Natural killer cell (primary cell): ENCODE measurements at places on chromosomes 7 and 10. TPM values are rescaled to one million over a fixed set of nuclear protein-coding genes. Genes with fewer than 3 reads are reported as not detected.
A peak's percentile ranks its signal among the peaks of the same experiment; 100 is the strongest.

Gene TAC1
- not detected for total RNA-seq

- no peaks in the 10 kb centered on the region for H3K27me3 ChIP-seq
- no peaks in the 10 kb centered on the region for H3K36me3 ChIP-seq
- DNase-seq, result no peak
- no peak overlapping the region for H3K4me3 ChIP-seq
Measured at GRCh38 chr7:37360484-37360883, 88.2 kb downstream of the ELMO1 start.

GRCh38 chr10:70853038-70853437, 35.3 kb downstream of the PCBD1 start:
- H3K27ac ChIP-seq, result no peak overlapping the region
- no peak for DNase-seq
- H3K27me3 ChIP-seq, result no peaks in the 10 kb centered on the region
- peaks cover 32% of the 10 kb centered on the region for H3K36me3 ChIP-seq
- no peak overlapping the region for H3K4me3 ChIP-seq
- H3K4me1 ChIP-seq, result peaks cover 10% of the 10 kb centered on the region

- peak; percentile 50 for DNase-seq
- H3K27me3 ChIP-seq, result no peaks in the 10 kb centered on the region
Measured at GRCh38 chr7:23696916-23697441, 13.0 kb upstream of the STK31 start.

DNA sequence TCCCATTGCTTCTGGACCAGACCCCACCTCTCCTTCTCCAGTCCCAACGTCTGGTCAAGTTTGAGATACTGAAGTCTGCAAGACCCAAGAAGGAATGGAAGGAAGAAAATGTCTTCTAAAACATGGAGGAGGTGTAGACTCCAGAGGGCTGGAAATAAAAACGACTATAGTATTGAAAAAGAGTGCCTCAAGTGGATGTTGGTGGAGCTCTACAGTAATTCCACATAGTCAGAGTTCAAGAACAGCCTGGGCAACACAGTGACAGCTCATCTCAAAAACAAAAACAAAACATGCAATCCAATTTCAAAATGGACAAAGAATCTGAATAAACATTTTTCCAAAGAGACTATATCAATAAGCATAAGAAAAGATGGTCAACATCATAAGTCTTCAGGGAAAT, 2.3 kb upstream of the PCGF6 start:
- peaks cover under 1% of the 10 kb centered on the region for H3K36me3 ChIP-seq
- H3K4me1 ChIP-seq, result peaks cover 10% of the 10 kb centered on the region

Gene DENND2A
- not detected for total RNA-seq

Gene LIPK
- not detected for total RNA-seq

DNA sequence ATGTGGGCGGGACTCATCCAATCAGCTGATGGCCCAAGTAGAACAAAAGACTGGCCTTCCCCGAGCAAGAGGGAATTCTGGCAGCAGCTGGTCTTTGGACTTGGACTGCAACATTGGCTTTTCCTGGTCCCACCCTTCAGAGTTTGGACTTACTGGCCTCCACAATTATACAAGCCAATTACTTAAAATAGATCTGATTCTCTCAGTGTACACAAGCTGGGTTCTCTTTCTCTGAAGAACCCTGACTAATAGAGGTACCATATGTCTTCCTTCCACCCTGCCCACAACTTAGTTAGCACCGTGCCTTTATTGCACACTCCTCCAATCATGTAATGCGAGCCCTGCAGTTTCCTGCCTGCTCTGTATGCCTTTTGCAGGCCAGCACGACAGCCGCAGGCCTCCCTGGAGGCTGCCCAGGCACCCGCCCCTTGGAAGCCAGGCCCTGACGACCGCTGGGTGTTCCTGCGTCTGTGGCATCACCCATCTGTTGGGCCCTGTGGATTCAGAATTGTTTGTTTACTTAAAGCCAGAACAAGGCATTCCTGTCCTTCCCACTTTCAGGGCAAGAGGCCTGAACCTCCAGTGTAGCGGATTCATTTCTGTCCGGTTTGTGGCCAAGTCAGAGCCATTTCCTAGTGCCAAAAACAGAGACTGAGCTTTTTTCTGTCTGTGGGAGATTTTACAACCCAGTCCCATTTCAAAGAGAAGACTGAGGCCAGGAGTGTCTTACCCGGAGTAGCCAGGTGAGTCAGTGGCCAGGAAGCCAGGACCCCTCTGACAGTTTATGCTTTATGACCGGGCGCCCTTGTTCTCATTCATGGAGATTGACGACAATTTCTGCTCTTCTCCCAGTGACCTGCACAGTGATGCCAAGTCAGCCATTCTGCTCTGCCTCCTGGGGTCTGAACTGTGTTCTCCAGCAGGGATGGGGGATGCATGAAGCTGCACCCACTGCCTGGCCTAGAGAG, 968 bp upstream of the INMT start:
- H3K4me1 ChIP-seq, result no peaks in the 10 kb centered on the region
- no peaks in the 10 kb centered on the region for H3K36me3 ChIP-seq
- H3K4me3 ChIP-seq, result no peak overlapping the region
- no peak for DNase-seq
- no peak overlapping the region for H3K27ac ChIP-seq

DNA sequence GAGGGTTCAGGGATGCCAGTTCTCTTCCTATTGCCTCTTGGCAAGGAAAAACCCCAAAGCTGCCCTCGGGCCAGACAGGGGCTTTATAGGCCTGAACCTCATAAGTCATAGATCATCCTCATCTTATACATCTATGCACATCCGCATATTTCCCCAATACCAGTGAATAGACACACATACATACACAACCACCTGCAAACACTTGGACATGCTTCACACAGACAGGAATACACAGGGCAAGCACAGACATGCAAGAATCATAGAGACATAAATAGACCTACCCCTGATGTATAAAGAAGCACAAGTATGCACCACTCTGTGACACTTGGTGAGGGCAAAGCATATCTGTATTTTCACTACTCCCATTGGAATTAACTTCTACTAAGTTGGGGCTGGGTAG, 30.7 kb downstream of the MBL2 start:
- no peak overlapping the region for H3K27ac ChIP-seq
- no peaks in the 10 kb centered on the region for H3K36me3 ChIP-seq
- DNase-seq, result no peak
- no peak overlapping the region for H3K4me3 ChIP-seq
- no peaks in the 10 kb centered on the region for H3K27me3 ChIP-seq

DNA sequence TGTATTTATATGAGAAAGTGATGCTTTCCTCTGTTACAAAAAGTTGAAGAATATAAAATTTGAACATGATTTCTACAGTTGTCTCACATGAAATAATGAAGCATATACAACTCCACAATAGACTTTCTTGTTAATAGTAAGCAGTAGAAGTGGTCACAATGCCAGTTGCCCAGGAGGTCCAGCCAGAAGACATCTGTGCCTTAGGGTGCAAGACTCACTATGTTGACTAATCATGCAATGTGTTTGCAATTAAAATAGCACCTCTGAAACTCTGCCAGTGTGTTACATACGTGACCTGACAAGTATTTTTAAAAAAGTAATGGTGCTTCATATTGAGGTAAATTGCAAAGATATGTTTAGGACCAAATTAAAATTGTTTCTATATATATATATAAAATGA, 547.2 kb downstream of the ETV1 start:
- DNase-seq, result no peak
- H3K27me3 ChIP-seq, result no peaks in the 10 kb centered on the region
- no peak overlapping the region for H3K4me3 ChIP-seq
- H3K36me3 ChIP-seq, result no peaks in the 10 kb centered on the region
- H3K27ac ChIP-seq, result no peak overlapping the region

- no peak for DNase-seq
- H3K27ac ChIP-seq, result no peak overlapping the region
- peaks cover 3% of the 10 kb centered on the region for H3K4me1 ChIP-seq
Measured at GRCh38 chr10:7400068-7400715, 10.6 kb downstream of the SFMBT2 start.

DNA sequence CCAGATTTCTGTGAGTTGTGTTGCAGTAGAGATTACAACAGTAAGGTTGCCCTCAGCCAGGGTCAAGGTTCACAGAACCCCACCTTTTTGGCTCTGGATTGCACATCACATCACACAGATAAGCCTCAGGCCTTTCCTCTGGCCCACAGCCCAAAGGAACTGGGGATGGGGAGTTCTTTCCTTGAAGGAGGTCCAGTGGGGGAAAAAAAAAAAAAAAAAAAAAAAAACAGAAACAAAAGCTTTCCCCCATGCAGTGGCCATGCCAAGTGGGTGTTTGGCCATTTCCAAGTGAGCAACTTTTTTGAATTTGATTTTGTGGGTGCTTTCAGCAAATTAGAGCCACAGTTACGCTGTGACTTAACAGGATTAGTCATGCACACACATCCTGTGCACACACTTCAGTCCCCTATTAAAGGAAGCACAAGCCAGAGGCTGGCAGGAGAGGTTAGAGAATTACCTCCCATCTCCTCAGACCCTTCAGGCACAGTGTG, 79.3 kb upstream of the NANOS1 start:
- no peaks in the 10 kb centered on the region for H3K36me3 ChIP-seq
- no peak for DNase-seq
- H3K27me3 ChIP-seq, result no peaks in the 10 kb centered on the region
- no peaks in the 10 kb centered on the region for H3K4me1 ChIP-seq

GRCh38 chr7:108077709-108078108, 52.5 kb downstream of the LAMB4 start:
- H3K36me3 ChIP-seq, result no peaks in the 10 kb centered on the region
- no peaks in the 10 kb centered on the region for H3K27me3 ChIP-seq
- no peak overlapping the region for H3K27ac ChIP-seq
- DNase-seq, result no peak

Gene AKR1E2
- total RNA-seq, result 0.56 TPM

GRCh38 chr7:101378751-101379174, 16.1 kb downstream of the COL26A1 start:
- H3K27ac ChIP-seq, result no peak overlapping the region
- no peaks in the 10 kb centered on the region for H3K4me1 ChIP-seq
- H3K4me3 ChIP-seq, result no peak overlapping the region
- H3K27me3 ChIP-seq, result no peaks in the 10 kb centered on the region
- no peaks in the 10 kb centered on the region for H3K36me3 ChIP-seq
- DNase-seq, result no peak

DNA sequence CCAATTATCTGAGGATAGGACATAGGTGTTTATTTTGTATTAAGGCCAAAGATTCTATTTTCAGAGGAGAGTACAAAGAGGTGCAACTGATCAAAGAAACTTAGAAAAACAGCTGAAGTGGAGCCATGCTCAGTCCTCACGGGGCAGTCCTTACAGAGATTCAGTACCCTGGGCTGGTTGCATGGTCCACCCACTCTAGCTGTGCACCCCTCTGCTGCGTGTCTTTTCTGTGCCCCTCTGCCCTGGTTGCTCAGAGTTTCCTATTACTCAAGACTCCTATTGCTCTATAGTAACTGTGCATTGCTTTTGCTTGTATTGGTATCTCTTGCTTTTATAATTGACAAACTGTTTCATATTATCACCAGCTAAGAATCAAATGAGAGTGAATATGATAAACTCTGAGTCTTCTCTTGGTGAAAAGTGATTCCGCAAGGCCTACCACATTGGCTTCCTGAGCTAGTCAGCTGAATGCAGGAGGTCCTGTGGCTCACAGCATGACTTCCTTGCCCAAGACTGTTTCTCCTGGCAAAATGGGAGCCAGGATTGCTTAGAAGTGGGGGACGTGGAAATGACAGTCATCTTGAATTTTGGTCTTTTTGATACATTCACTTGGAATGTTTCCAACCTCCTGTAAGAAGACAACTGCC, 137.0 kb downstream of the GLCCI1 start:
- H3K36me3 ChIP-seq, result no peaks in the 10 kb centered on the region
- peaks cover 23% of the 10 kb centered on the region for H3K4me1 ChIP-seq
- no peaks in the 10 kb centered on the region for H3K27me3 ChIP-seq

GRCh38 chr7:69067397-69067796, 530.9 kb upstream of the AUTS2 start:
- H3K27me3 ChIP-seq, result no peaks in the 10 kb centered on the region
- DNase-seq, result no peak
- H3K4me3 ChIP-seq, result no peak overlapping the region
- no peak overlapping the region for H3K27ac ChIP-seq
- H3K36me3 ChIP-seq, result no peaks in the 10 kb centered on the region

DNA sequence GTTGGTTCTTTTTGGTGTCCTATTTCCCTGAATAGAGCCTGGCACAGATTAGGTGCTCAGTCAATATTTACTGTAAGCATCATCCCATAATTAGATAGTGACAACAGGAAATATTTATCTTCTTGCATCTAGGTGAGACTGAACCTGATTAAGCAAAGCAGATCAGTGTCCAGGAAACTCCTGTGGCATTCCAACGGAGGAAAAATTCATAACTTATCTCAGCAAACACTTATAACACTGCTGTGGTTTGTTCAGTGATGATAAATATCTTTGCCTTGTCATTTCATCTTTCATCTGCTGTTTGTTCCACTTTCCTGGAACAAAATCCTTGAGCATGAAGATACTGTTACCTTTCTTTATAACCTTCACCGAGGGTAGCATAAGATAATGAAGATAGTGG, 1160.3 kb upstream of the AUTS2 start:
- no peaks in the 10 kb centered on the region for H3K4me1 ChIP-seq
- no peaks in the 10 kb centered on the region for H3K36me3 ChIP-seq
- DNase-seq, result no peak
- H3K27me3 ChIP-seq, result no peaks in the 10 kb centered on the region
- no peak overlapping the region for H3K27ac ChIP-seq
- H3K4me3 ChIP-seq, result no peak overlapping the region

DNA sequence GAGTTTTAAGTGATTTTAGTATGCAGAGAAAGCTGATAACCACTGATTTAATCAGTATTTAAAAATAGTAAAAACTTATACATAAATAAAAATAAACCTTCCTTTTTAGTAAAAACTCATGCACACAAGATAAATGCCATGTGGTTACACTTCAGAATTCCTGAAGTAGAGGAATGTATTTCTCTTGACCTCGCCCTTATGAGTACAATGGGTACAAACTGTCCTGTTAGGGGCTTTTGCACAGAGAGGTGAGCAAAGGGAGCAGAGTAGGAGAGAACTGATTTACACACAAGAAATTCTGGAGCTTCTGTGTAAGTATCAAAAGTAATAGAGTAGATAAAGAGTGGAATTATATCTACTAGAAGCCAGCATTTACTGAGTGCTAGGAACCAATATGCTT, 279.6 kb downstream of the PPP1R3A start:
- H3K4me3 ChIP-seq, result no peak overlapping the region
- no peaks in the 10 kb centered on the region for H3K4me1 ChIP-seq
- DNase-seq, result no peak
- H3K27me3 ChIP-seq, result no peaks in the 10 kb centered on the region

DNA sequence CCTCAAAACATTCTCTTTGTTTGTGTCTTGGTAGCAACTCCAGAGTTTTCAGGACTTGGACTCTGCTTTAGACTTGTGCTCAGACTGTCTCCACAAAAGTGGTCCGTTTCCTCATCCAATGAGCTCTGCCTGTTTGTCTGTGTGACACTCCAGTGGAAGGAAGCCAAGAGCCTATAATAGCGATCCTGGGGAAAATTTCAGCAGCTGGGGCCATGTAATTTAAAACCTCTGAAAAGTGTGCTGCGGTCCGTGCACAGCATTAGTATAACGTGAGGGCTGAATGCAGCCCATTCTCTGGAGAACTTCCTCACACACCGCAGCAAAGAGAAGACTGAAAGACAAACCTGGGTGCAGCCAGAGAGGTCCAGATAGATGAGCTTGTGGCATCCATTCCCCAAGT, at the start of gene LRRC17:
Gene LRRC17, plus strand, starts transcription at position 259 of the 400 bp plus-strand sequence. CDS start 20,914 bp downstream, outside the sequence.
- H3K27ac ChIP-seq, result no peak within 1 kb of the TSS
- no peak for DNase-seq
- no peaks in the 10 kb centered on the region for H3K4me1 ChIP-seq
- H3K36me3 ChIP-seq, result no peaks in the 10 kb centered on the region
